ENCODE measurements at places on chromosomes 3 and 15. TPM values are rescaled to one million over a fixed set of nuclear protein-coding genes. Genes with fewer than 3 reads are reported as not detected.

DNA sequence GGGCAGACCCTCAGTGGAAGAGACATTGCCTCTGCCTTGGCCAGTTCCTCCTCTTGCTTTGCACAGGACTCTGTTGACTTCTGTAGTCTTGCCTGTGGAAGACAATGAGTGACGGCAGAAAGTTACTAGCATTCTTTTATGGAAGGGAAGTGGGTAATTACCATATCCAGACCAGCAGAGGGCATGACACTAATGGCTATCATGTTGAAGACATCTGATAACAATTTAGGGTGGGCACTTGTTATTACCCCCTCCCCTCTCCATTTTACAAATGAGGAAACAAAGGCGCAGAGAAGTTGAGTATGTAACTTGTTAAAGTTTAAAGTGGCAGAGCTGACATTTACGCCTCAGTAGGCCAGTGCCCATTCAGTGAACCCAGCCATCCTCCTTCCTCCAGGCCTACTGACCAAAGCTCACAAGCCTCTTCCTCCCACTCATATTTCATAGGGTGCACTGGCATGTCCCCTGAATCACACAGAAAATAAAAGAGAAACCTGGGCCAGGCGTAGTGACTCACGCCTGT, 48.2 kb upstream of the FMN1 start:
- DNase-seq: peak; percentile 78

DNA sequence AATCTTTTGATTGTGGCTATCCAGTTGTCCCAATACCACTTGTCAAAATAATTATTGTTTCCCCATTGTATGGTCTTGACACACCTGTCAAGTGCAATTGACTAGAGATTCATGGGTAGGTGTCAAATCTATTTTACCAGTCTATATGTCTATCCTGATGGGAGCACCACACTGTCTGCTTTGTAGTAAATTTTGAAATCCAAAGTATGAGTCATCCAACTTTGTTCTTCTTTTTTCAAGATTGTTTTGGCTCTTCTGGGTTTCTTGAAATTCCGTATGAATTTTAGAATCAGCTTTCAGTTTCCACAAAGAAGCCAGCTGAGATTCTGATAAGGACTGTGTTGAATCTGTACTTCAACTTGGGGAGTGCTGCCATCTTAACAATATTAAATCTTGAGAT, 71.9 kb downstream of the CSNK1G1 start:
- DNase-seq: no peak

DNA sequence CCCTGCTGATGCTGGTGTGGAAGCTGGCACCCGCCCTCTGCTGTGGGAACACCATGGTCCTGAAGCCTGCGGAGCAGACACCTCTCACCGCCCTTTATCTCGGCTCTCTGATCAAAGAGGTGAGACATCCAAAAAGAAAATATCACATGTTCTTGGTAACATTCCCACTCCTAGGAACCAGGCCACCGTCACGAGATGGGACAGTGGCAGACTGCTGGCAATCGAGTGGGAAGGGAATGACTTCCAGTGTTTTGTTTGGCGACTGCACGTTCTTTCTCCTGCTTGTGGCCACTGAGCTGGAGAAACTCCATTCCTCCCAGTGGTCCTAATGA, 14.3 kb downstream of the ALDH1A3 start:
- no peak for DNase-seq

GRCh38 chr15:44087578-44088465, 107.2 kb downstream of the FRMD5 start:
- peak; percentile 71 for DNase-seq

Gene SAMD7
- not detected for total RNA-seq

Gene CFAP44
- total RNA-seq: 4.9 TPM

GRCh38 chr3:76789237-76789636, 250.7 kb upstream of the ROBO2 start:
- DNase-seq: no peak

Gene PRRT3
- 0.57 TPM for total RNA-seq

GRCh38 chr15:73751899-73752805, 999 bp downstream of the INSYN1 start:
- no peak for DNase-seq

Gene PLCH1
- total RNA-seq: 2.0 TPM

DNA sequence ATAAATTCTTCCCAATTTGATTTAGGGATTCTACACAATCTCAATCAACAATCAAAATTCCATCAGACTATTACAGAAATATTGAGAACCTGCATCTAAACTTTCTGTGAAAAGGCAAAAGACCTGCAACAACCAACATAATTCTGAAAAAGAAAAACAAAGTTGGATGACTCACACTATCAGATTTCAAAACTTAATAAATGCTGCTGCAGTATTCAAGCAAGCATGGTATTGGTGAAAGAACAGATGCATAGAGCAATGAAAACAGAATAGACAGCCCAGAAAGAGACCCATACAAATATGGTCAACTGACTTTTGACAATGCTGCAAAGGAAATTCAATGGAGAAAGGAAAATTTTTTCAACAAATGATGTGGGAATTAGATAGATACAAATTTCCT, 477.1 kb upstream of the NR2F2 start:
- DNase-seq: no peak

Gene FILIP1L
- total RNA-seq: 26.5 TPM

DNA sequence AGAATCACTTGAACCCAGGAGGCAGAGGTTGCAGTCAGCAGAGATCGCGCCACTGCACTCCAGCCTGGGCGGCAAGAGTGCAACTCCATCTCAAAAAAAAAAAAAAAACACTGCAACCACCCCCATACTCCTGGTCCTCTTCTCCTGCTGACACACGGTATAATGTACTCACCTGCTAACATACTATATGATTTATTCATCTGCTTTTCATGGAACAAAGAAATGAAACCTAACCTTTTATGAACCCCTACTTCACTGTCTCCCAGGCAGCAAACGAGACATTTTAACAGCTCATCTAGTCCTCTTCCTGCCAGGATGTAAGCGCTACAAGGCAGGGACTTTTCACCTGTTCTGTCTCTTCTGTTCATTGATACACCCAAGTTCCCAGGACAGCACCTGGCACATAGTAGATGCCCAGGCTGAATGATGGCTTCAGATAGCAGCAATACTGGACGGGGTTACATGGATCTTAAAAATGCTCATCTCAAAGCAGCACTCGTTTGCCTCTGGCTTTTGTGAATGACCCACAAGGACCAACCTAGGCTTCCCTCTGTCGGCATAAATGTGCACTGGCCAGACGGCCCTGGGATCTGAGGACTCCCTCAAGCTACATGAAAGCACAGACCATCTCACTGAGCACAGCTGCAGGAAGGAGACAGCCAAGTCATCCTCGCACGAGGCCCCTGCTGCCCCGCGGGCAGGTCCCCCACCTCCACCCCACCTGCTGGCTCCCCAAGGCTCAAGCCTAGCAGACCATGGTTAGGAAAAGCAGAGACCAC, 20.3 kb downstream of the XXYLT1 start:
- no peak for DNase-seq

- DNase-seq: no peak
Measured at GRCh38 chr3:193929921-193930646, 205.9 kb upstream of the HES1 start.

DNA sequence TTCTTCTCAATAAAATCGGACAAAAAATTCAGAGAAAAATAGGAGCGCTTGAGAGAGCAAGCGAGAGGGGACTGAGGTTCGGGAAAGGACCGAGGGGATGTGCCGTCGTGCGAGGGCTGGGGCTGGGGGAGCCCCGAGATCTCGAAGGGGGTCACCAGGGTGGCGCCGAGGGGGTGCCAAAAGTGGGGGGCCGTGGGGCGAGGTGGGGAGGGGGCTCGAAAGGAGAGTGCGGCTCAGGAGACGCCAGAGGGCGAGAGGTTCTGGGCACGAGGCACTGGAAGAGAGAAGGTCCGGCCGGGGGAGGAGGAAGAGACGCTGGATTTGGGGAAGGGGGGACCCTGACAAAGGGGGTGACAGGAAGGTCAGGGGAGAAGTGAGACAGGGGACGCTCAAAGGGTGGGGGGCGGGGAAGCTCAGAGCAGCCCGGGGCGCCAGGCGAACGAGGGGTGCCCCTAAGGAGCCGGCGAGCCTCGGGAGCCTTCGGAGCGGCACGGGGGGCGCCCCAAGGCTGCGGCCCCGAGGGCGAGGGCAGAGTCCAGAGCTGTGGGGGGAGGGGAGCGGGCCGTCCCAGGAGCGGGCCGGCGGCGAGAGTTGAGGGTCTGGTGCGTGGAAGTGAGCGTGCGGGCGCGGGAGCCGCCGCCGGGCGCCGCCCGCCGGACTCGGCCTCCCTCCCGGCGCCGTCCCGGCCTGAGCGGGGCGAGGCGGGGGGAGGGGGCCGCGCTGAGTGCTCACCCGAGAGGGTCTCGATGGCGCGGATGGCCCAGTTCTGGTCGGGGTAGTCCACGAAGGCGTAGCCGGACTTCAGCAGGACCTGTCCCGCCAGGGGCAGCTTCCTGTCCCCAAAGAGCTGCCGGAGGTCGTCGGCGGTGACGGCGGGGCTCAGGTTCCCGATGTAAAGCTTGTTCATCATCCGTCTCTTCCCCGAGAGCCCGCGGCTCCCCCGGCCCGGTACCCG, 514 bp downstream of the IGF2BP2 start:
- peak; percentile 46 for DNase-seq

DNA sequence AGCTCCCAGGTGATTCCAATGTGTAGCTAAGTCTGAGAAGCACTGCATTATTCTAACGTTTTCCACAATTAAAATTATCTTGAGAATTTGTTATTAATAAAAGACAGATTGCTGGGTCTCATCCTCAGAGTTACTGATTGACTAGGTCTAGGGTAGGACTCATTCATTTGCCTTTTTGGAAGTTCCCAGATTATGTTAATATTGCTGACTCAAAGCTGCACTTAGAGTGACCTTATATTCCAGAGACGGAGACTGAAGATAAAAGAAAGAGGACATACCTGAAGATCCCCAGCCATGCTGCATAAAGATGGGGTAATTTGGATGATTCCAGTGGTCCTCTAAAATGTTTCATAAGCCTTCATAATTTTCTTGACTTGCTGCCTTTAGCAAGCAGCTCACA, 81.8 kb downstream of the PLSCR2 start:
- DNase-seq: no peak

Gene A4GNT
- not detected for total RNA-seq

- peak; percentile 60 for DNase-seq
Measured at GRCh38 chr3:112111785-112112402, 21.2 kb downstream of the GCSAM start.

- DNase-seq: peak; percentile 64
Measured at GRCh38 chr3:50519471-50520089, 16.1 kb upstream of the CACNA2D2 start.

Gene AHSG
- not detected for total RNA-seq

GRCh38 chr3:120429921-120430361, 20.9 kb downstream of the FSTL1 start:
- DNase-seq: no peak

Gene CCDC13
- 0.74 TPM for total RNA-seq

DNA sequence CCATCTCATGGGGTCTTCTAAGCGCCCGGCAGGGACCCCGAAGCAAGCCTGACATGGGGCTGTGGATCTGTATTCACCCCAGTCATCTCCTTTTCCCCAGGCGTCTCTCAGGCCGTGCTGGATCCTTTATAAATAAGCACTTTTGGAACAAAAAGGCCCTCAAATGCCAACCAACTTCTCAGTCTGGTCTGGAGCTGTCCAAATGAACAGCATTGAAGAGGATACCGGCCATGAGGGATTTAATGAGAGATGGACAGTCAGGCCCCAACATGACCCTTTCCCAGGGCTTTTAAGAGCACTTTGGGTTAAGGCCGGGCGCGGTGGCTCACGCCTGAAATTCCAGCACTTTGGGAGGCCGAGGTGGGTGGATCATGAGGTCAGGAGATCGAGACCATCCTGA, 89.2 kb upstream of the SPATA12 start:
- DNase-seq: no peak

Gene OSBPL10
- total RNA-seq: 14.0 TPM

DNA sequence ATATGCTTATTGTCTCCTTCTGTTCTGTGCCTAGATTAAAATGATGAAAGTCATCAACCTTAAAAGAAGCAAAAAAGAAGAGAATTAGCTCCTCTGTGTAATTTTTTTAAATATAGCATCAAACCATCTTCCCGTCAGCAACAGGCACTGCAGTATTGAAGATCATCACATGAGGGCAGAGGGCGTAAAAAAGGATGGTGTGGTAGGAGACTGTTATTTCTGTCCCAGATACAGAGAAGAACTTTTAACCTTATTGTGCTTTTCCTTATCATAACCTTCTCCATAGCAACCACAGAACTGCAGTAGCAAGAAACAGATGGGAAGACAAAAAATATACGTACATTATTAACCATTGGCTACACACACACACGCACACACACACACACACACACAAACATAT, 88.8 kb downstream of the IGSF11 start:
- no peak for DNase-seq

- DNase-seq: no peak
Measured at GRCh38 chr3:153830552-153830951, 290.6 kb upstream of the ARHGEF26 start.

Gene SLC22A13
- total RNA-seq: 0.91 TPM

GRCh38 chr3:184927796-184928315, 115.9 kb downstream of the VPS8 start:
- DNase-seq: no peak

- DNase-seq: no peak
Measured at GRCh38 chr3:59531994-59532393, 482.2 kb upstream of the CFAP20DC start.

DNA sequence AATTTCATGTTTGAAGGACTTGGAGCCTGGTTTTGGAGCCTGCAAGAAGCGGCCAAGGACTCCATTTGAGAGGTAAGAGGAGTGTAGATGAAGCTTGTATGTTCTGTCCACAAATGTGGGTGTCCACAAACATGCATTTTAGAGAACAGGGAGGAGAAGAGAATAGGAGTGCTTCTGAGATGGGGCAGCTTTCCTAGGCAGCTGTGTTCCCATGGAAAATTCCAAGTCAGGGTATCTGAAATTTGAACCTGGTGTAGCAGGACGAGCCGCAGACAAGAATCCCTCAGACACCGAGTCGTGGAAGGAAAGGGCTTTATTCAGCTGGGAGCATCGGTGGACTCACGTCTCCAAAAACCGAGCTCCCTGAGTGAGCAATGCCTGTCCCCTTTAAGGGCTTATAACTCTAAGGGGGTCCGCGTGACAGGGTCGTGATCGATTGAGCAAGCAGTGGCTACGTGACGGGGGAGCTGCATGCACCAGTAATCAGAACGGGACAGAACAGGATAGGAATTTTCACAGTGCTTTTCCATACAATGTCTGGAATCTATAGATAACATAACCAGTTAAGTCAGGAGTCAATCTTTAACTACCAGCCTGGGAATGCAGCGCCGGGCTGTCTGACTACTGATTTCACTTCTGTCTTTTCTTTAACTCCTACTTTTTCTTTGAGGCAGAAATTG, 71.4 kb upstream of the WDR72 start:
- DNase-seq: no peak

Gene REC114
- total RNA-seq: not detected

DNA sequence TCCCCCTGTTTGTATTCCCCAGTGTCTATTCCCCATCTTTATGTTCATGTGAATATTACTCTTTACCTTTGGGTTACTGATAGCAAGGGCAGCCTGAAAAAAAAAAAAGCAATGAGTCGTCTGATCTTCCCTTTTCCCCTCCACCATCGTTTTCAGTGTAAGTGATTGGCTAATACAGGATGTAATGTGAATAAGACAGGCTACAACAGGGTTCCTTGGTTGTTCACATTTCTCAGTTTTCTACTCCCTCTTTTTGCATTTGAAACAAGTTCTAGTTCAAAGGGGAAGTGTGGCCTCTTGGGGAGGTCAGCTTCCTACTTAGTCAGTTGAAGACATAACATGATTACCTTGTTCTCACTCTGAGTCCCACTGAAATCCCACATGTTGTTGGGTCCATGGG, 278.0 kb upstream of the TRIM42 start:
- no peak for DNase-seq

Gene GOLGA6B
- total RNA-seq: not detected

- DNase-seq: peak; percentile 34
Measured at GRCh38 chr15:78715434-78715833, 74.4 kb upstream of the CHRNB4 start.

Gene SNTN
- total RNA-seq: not detected

GRCh38 chr15:80850941-80851451, 71.8 kb downstream of the CEMIP start:
- no peak for DNase-seq
